Nucleus accumbens (tissue), 56 donors: ENCODE measurements at places on chromosomes 11 and 22.

GRCh38 chr22:47457509-47458300 lies 695.3 kb downstream of the TBC1D22A start:
- DNase-seq, result no peak

DNA sequence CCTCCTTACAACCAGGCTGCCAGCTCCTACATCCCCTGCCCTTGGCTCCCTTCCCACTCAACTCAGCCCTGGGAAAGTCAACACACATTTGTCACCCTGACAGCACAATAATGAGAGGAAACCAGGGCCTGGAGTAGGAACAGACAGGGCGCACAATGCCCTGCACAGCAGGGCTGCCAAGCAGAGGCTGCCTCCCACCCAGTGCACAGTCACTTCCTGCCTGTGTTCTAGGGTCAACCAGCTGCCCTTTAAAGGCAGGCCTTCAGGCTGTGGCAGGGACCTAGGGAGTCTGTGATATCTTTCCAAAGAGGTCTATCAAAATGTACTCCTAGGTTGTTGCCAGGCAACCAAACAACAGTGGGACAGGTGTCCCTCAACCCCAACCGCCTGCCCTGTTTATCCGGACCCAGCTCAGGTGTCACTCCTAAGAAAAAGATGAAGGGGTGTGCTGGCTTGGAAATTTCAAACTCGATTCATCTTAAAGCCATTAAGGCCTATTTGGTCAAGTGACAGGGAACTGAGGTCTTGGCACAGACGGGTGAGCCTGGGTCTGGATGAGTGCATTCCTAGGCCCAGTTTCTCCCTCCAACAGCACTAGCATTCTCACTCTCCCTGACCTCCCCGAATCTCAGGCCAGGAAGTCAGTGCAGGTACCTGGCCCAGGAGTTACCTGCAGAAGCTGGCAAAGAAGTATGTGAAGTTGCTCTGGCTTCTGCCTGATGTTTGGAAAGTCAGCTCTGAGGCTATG lies 110.3 kb upstream of the PITPNB start:
- no peak for DNase-seq

- no peak for DNase-seq
These were observed 5.4 kb upstream of the DKK3 start for GRCh38 chr11:12013781-12014180.

GRCh38 chr22:50086526-50086925 lies 1.3 kb upstream of the MLC1 start:
- no peak for DNase-seq

- DNase-seq, result no peak
These were observed 258.5 kb upstream of the PDGFD start for GRCh38 chr11:104422324-104422944.

DNA sequence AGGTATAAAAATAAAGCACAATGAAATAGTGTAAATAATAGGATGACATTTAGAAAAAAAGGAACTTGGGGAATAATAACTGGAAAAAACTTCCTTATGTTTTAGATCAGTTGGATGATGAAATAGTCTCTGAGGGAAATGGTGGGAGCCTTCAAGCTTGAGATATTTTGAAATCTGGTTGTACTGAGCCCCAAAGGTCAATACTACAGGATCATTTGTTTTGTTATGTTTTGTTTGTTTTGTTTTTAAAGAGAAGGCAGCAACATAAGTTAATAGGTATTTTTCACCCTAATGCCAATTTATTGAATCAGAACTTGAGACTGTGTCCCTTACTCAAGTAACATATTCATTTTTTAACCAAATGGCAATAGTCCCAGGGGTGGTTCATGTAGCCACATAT lies 393.1 kb downstream of the ETS1 start:
- no peak for DNase-seq

DNA sequence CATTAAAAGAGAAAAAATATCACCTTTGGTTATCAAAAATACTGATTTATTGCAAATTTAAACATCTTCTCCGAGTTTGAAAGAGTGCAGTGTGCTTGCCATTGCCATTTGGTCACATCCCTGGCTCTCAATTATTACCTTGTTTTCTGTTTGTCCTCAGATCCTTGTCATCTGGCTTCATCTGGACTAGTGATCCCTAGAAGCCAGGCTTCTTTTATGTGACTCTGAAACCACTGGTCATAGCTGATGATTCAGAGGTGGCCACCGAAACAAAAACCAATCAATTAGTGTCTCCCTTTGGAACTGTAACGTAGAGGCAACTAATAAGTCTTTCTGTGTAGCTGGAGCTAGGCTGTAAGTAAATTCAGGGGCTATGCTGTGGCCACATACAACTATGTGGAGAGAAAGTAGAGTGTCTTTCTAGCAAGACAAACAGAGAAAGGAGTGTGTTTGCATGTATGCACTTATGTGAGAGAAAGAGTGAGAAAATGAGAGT lies 237.9 kb downstream of the LUZP2 start:
- DNase-seq, result no peak

DNA sequence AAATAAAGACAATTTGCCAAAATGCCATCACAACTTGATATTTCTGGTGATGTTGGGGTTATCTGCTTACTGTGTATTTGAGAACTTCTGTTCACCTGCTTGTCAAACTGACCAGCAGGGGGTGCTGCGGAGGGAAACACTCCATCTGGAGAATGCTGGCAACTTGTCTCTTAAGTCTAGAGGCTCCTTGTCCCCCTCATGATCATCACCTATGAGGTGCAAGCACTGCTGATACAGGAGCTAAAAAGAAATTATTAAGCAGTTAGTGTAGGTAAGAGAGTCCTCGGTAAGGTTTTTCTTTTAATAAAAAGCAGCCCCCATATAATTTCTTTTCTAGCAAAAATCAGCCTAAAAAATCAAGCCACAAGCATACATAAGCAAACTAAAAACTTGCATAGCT lies 32.7 kb upstream of the GLYATL1B start:
- no peak for DNase-seq

DNA sequence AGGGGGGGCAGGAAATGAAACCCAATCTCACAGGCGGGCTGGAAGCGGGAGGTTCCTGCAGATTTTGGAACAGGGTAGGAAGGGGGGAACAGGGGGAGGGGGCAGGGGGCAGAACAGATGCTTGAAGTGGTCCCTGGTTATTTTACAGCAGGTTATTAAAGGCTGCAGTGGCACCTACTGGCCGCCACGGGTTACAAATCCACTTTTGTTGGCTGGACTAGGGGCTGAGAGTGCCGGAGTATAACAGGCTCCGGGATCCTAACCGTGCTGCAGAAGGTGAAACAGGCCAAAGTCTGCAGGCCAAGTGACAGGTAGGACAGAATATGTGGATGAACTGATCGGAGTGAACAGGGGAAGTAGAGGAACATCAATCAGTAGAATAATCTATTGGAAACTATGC lies 2.5 kb downstream of the ROBO3 start:
- DNase-seq, result no peak

- DNase-seq, result no peak
These were observed 209.5 kb upstream of the ANO5 start for GRCh38 chr11:21983431-21983830.

DNA sequence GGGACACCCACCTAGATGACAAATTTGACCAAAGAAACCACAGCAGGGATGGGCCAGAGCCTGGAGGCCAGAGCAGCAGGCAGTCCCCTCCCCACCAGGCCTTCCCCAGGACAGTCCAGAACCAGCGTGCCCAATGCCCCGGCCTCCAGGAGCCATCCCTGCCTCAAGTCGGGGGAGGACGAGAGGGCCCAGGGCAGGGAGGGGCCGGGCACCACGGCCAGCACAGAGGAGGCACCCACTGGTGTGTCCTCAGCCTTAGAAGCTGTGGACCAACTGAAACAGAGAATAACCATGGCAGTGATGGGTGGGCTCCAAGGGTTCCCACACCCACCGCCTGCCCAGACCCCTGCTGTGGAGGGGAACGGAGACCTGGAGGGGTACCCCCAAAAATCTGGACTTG lies 28.3 kb upstream of the TCF20 start:
- no peak for DNase-seq

- DNase-seq, result no peak
These were observed 75.9 kb downstream of the CADM1 start for GRCh38 chr11:115428306-115428705.

- DNase-seq, result no peak
These were observed 821.1 kb downstream of the CNTN5 start for GRCh38 chr11:99841885-99842284.

DNA sequence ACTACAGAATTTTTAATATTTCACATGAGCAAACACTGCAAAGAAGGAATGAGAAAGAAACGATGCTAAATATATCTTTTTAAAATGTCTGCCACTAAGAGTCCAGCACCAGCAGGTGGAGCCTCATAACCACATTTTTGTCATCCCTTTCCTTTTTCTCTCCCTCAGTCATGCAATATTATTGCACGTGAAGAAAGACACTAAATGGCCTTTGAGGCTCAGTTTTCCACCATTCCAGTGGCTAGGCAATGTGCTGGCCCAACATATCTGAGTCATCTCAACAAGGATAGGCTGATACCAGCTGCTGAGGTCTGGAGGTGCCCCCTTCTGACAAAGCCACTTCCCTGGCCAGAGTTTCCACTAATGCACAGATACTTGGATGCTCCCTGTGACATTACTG lies 1.8 kb downstream of the ALKBH8 start:
- no peak for DNase-seq

DNA sequence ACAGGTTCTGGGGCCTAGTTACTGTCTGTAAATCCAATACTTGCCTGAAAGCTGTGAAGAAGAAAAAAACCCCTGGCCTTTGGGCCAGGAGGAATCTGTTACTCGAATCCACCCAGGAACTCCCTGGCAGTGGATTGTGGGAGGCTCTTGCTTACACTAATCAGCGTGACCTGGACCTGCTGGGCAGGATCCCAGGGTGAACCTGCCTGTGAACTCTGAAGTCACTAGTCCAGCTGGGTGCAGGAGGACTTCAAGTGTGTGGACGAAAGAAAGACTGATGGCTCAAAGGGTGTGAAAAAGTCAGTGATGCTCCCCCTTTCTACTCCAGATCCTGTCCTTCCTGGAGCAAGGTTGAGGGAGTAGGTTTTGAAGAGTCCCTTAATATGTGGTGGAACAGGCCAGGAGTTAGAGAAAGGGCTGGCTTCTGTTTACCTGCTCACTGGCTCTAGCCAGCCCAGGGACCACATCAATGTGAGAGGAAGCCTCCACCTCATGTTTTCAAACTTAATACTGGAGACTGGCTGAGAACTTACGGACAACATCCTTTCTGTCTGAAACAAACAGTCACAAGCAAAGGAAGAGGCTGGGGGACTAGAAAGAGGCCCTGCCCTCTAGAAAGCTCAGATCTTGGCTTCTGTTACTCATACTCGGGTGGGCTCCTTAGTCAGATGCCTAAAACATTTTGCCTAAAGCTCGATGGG lies 13.5 kb downstream of the PIK3IP1 start:
- DNase-seq, result no peak

DNA sequence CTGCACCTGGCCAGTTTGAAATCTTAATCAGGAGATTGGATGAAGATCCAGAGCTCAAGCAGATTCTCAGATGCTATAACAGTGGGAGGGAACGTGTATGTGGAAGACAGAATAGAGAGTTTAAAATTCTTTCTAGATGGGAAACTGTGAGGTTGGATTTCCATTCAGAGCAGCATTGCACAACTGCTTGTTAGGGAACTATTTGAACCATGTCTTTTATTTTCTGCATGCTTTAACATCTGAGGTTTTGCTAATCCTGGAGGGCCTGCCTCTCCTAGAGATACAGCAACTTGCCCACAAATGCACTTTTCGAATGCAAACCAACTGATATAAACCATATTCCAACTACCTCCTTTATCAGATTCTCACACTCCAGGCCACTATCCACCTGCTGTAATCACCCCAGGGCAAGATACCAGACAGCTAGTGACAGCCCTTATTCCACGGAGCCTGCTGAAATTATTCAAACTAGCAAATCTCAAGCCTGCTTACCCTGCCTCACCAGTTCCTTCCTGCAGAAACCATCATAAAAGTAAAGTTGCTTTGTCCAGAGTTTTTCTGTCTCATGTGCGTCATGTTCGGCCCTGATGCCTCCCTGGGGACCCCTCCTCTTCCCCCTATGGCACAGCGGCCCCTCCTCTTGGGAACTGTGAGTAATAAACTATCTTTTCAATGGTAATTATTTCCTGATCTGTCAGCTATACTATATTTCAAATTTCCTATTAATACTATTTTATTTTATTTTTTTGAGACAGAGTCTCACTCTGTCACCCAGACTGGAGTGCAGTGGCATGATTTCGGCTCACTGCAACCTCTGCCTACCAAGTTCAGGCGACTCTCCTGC lies 18.4 kb upstream of the SEC14L4 start:
- DNase-seq, result no peak

DNA sequence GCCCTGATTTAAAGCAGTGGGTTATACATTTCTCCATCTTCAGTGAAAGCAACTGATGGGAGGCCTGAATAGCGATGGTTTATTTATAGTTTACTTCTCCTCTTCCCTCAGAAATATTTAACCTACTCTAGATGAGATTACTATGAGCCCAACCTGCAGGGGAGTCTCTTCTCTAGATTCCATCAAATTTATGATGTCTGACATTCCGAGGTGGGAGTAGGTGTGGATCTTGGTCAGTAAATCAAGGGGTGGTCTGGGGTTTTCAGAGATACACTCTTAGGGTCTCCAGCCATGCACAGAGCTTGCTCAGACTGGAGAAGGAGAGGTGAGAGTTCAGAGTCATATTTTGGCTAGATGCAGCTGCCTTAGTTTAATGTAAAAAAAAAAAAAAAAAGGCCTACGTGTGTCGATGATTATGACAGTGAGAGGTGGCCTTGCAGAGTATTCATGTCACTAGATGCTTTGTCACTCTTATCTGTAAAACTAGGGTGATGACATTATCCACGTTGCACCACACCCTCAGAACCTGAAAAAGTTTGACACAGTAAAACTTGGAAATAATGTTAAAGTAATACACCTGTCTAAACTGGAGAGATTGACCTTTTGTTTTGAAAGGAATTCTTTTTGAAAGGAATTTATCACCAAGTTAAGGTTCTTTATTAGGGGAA lies 81.2 kb downstream of the EXT2 start:
- no peak for DNase-seq
